Cardiac muscle cell (in vitro differentiated cells and primary cell): ENCODE measurements at places on chromosomes 12 and 14.
A peak's percentile ranks its signal among the peaks of the same experiment; 100 is the strongest.

DNA sequence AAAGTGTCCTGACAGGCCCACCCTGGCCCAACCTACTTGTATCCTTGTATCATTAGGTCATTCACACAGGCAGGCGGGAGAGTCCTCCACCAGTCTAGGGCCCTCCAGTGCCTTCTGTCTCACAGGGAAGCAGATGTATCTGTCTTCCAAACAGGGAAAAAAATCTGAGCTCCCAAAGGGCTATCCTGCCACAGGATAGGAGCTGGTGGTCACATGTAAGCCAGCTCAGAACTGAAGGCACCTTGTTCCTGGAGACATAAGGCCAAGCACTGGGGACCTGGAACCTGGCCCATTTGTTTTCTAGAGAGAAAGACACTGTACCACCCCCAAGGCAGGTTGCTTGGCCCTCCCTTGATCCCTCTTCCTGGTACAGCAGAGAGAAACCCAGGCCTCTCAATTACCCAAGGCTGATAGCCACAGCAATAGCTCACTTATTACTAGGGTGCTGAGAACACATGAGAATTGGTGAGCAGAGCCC, 19.4 kb upstream of the PLEKHH1 start:
- no peak for DNase-seq

DNA sequence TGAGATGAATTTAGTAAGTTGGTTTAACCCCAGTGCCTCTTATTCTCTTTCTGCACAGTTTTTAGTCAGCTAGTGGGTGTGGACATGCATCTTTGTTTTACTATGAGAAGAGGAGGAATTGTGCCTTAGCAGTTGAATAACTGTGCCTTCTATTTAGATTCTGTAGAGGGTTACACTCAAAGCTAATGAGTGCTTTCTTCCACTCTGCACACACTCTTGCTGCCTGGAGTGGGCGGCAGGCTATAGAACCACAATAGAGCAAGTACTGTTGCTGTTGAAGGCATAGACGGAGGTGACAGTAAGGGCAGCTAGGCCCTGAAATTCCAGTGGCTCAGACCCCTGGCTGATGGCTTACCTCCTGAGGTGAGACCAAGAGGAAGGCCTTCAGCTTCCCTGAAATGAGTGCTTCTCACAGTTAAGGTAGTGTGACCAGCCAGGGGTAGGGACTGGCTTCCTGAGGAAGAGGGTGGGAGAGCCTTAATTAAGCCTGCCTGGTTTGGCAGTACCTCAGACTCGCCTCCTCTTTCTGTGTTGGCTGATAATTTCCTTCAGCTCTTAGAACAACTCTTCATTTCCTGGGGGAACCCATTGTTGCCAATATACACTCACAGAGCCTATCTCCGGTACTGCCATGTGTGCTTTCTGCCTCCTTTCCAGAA, 24.7 kb downstream of the SUSD6 start:
- DNase-seq = no peak

DNA sequence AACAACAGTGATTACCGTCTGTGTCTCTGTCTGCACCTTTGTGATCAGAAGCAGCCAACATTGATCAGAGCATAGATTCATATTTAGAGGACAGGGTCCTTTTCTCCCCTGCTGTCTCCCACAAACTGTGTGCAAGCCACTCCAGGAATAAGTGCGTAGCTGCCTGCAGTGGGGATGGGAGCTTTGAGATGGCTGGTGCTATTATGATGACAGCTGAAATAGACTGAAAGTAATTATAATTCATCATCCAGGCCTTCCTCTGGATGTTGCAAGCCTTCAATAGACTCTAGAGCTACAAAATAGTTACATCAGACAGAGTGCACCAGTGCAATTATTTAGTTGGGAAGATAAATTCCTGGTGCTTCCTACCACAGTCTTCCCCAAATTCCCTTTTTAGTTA, 68.1 kb downstream of the BORCS5 start:
- peak; percentile 10 for DNase-seq

- no peak for DNase-seq
These were observed 10.4 kb downstream of the CORO1C start for GRCh38 chr12:108720757-108721514.

DNA sequence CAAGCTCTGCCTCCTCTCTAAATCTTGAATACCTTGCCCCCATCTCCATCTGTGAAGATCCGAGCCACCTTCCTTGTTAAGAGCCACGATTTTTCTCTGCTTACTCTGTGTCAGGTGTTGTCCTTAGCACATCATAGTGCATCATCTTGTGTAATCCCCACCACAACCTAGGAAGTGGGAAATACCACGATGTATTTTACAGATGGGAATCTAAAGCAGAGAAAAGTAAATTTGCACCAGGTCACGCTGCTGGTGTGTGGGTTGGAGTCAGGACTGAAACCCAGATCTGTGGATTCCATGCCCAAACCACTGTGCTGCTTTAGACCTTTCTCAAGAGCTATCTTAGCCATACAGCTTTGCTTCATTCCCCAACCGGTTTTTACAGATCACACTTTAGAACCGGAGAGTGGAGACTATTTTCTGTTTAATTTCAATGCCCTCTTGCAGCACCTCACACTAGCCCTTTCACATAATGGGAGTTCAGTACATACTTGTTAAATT, 94.6 kb downstream of the PPM1A start:
- no peak for DNase-seq

GRCh38 chr14:24296341-24297157, 3.0 kb downstream of the DHRS1 start:
- peak; percentile 92 for DNase-seq

GRCh38 chr12:118439068-118439467, 62.7 kb downstream of the SUDS3 start:
- no peak for DNase-seq

DNA sequence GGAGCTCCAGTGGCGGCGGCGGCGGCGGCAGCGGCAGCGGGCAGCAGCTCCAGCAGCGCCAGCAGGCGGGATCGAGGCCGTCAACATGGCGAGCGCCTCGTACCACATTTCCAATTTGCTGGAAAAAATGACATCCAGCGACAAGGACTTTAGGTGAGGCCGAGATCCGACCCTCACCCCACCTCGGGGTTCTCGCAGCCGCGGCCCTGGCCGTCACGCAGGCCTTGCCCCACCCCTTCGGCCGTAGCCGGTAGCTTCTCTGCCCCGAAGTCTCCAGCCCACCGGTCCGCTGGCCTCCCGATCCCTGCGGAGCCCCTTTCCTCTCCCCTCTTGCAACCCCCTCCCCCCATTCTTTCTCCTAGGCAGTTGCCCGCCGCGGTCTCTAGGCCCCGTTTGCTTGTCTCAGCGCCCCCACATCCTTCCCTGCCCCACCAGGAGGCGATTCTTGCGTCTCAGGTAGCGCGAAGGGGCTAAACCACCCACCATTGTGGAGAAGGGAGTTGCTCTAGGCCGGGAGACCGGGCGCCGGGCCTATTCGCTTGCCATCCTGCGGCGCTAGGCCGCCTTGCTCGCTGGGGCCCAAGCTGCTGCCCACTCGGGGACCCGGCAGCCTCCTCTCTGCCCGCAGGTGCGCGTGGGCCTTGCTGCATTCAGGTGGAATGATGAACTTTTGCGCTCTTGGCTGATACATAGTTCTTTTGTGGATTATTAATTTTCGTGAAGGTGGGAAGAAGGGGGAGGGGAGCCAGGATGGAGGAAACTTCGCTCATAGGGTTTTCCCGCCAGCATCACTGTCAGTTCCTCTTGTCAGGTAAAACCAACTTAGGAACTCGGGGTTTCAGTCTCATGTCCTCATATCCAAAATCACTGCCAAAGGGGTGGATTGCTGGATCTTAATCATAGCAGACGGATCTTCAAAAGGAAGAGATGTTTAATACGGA, 745 bp downstream of the CAND1 start:
- peak; percentile 64 for DNase-seq

DNA sequence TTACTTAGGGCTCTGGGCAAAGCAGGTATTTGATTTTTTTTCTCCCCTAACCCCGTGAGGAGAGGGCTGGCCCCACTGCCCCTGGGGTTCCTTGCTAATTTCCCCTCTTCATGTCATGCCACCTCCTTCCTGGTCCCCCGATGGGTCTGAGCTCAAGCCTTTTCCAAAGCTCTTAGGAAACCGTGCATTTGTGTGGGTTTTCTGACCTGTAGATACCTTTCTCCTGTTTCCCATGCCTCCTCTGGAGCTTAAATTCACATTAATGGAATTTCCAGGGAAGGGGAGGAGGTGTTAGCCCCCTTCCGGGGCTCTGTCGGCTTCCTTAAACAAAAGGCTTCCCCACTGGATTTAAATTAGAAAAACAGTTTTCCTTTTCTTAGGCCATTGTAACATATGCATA, 12.6 kb downstream of the SFSWAP start:
- no peak for DNase-seq

- DNase-seq = peak; percentile 88
These were observed 2.1 kb downstream of the CKAP4 start for GRCh38 chr12:106245767-106246166.

- peak; percentile 73 for DNase-seq
These were observed 1.2 kb downstream of the PRMT8 start for GRCh38 chr12:3491938-3492792.

DNA sequence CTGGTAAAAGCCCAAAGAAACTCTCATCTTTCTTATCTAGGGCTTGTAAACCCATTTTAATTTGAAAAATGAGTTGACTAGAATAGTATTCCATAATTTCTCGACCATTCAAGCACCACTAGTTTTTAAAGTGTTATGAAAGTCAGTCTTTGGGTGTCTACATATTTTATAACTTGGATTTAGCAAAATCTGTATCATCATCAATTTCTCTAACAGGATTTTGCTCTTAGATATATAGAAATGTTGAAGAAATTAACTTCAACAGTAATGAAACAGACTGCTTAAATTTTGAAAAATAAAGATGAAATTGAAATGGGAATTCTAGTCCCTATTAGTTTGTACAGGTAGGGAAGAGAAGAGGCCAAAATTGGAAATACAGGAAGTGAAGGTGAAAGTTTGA, 32.8 kb downstream of the MSRB3 start:
- no peak for DNase-seq

- no peak for DNase-seq
These were observed 3.9 kb upstream of the PPP1R12A start for GRCh38 chr12:79938843-79939242.

GRCh38 chr14:61581340-61581739, 114.0 kb upstream of the HIF1A start:
- DNase-seq = no peak

- no peak for DNase-seq
These were observed 155.3 kb downstream of the PHETA1 start for GRCh38 chr12:111213561-111213960.

GRCh38 chr12:124402248-124403066, 107.6 kb downstream of the RFLNA start:
- DNase-seq = no peak

DNA sequence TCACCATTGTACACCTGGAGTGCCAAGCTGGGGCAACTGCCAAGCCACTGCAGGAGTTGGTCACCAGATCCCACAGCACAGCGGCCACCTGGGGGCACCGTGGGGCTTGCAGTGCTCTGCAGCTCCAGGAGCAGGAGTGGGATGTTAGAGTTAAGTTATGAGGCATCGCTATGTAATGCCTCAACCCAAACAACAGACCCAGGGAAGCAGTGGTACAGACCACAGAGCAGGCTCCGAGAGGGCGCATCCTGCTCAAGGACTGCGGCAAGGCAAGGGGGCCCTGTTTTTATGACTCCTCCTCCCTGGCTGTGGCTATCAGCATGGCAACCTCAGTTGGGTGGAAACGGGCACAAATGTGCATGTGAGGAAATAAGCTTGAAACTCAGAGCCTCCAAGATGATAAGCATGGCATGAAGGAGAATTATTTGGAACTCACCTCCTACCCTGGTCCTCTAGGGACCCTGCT, 63.1 kb downstream of the ARL6IP4 start:
- peak; percentile 90 for DNase-seq

DNA sequence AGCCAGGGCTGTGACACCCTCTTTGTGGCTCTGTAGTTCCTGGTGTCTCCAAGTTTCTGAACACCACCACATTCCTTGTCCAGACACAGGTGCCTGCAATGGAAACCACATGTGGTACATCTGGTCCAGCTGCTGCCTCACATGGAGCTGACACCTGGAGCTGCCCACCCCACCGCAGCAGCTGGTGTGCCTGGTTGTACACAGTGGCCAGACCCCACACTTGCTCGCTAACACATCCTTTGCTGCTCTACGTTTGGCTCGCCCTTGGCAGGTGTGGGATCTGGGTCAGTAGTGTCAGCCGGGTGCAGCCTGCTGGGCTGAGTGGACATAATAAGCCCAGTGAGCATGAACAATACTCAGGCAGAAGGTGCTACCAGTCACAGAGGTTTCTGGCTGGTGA, 198.9 kb downstream of the ADGRD1 start:
- DNase-seq = no peak

- DNase-seq = no peak
These were observed 25.2 kb upstream of the PPP1R13B start for GRCh38 chr14:103872481-103873113.

GRCh38 chr12:69240631-69240995, 1.2 kb downstream of the CPSF6 start:
- peak; percentile 21 for DNase-seq

- DNase-seq = peak; percentile 30
These were observed 43.5 kb downstream of the KCTD10 start for GRCh38 chr12:109433618-109434017.

DNA sequence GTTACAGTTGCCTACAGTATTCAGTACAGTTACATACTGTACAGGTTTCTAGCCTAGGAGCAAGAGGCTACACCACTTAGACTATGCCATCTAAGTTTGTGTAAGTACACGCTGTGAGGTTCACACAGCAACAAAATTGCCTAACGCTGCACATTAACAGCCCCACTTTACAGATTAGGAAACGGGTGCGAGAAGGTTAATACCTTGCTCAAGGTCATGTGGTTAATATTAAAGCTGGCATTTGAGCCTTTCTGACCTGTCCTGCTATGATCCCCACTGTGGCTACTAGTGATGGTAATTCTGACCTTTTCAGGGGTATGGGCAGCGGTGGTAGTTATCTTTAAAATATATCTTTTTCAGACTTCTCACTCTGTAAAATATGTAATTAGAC, 20.9 kb downstream of the ACVR1B start:
- DNase-seq = no peak

- DNase-seq = peak; percentile 69
These were observed 77.6 kb upstream of the DACT1 start for GRCh38 chr14:58560208-58560607.

- DNase-seq = no peak
These were observed 35.5 kb downstream of the TMBIM6 start for GRCh38 chr12:49776858-49777257.
